Stromal cell of bone marrow (primary cell): ENCODE measurements at places on chromosomes 5 and 9.

GRCh38 chr5:167030500-167031120 is 1260.8 kb upstream of the WWC1 start:
- DNase-seq: no peak

GRCh38 chr5:7930011-7930410 is 61.1 kb downstream of the MTRR start:
- DNase-seq: no peak

DNA sequence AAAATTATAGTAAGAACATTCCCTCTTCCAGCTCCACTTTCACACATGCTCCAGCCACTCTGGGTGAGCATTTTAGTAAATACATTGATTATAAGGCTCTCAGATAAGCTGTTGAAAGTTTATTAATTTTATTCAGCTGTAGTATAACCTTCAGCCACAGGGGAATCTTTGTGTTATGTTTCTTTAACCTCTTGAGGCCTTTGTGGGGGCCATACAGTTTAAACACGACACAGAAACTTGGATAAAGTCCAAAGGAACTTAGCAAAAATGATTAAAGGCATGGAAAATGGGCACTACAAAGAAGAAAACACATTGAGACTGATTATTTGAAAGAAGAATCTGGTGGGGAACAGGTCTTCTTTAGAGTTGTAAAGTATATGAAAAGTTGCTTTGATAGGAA is 70.2 kb downstream of the AOPEP start:
- no peak for DNase-seq

DNA sequence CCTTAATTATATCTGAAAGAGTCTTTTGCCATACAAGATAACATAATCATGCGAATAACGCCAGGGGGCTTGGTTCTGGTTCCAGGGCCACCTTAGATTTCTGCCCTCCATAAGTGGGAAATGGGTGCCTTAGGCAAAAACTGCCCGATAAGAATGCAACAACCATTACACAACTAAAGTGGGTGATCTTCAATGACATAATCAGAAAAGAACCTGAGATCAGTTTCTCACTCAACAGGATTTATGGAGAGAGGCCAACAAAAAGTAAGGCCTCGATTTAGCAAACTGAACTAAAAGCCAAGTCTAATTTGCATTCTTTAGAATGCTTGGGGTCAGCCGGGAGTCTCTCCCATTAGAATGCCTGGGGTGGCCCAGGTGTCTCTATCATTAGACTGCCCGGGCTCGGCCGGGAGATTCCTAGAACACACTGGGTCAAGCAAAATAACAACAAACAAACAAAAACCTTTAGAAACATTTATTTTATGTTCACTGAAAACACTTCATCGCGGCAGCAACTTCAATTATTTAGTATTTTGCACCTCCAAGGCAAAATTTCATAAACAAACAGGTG is 194.8 kb downstream of the AUH start:
- no peak for DNase-seq

DNA sequence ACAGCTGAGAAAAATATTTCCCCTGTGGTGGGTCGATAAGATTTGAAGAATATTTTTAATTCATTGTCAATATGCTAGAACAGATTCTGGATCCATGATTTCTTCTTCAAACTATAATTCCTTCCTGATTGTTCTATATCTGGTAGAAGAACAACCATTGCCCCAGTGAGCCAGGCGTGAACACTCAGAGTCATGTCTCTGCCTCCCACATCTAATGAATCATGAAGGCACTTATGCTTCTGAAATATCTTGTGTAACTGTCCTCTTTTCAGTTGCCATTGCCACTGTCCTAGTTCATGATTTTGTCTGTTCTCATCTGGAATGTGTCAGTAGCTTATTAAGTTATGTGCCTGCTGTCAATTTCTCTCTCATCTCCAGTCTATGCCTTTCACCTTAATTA is 40.0 kb downstream of the GABRG2 start:
- no peak for DNase-seq

DNA sequence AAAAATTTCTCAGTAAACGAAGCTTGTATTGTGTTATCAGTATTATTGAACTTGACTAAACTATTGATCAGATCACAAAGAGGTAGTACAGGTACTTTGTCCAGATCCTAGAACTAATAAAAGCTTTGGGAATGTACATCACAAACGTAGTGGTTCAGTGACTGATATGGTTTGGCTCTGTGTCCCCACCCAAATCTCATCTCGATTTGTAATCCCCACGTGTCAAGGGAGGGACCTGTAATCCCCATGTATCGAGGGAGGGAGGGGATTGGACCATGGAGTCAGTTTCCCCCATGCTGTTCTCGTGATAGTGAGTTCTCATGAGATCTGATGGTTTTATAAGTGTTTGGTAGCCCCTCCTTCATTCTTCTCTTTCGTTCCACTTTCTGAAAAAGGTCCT is 100.9 kb downstream of the ARRDC3 start:
- DNase-seq: no peak

DNA sequence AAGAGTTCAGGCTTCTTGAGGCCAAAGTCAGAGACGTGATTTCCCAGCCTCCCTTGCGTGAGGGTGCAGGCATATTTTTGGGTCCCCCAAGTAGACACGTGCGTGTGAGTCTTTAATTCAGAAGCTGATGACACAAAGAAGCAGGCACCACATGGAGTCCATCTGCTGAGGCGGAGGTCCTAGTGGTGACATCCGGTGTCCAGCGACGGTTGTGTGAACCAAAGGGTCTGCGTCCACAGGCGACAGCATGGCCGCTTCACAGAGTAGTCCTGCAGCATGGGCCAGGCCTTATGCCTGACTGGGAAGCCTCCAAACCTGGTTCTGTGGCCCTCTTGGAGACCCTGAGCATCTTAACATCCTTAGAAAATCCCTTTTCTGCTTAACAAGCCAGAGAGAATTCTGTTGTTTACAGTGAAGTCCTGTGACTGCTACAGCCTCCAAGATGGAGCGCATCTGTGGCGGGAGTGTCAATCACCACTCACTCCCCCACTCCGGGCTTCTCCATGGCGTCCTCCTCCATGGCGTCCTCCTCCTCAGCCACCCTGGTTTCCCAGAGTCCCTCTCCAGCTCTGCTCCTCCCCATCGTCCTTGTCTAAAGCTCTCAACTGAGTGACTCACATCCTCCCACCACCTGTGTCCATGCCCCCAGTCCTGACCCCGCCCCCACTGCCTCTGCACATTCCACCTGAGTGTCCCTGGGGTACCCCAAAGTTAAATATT is 133.8 kb downstream of the PAX5 start:
- no peak for DNase-seq

DNA sequence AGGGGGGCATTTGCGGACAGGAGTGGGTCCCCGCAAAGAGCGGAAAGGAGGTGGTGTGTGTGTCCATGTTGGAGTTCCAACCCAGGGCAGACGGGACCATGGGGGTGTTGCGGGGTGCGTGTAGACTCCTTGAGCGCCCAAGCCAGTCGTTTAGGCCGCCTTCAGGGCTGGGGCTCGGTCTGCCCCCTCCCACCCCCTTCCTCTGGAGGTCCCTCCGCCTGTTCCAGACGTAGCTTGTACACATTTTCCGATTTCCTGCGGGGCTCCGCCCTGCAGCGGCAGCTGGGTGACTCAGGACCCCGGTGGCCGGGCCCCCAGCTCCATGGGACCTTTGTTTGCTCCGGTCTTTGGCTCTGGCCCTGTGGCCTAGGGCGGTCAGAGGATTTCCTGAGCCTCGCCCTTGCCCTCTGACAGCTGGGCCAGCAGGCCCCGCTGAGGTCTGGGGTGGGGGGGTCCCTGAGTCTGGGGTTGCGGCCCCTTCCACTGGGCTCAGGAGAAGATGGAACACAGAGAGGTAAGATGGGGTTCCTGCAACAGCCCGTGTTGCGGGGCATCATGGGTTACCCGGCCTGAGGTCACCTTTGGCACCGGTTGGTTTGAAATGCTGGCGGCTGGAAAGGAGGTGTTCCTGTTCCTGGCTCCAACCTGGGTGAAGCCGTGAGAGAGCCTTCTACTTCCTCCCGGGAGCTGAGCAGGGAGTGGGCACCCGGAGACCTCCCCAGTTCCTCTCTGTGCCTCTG is 1.5 kb downstream of the PKN3 start:
- no peak for DNase-seq

DNA sequence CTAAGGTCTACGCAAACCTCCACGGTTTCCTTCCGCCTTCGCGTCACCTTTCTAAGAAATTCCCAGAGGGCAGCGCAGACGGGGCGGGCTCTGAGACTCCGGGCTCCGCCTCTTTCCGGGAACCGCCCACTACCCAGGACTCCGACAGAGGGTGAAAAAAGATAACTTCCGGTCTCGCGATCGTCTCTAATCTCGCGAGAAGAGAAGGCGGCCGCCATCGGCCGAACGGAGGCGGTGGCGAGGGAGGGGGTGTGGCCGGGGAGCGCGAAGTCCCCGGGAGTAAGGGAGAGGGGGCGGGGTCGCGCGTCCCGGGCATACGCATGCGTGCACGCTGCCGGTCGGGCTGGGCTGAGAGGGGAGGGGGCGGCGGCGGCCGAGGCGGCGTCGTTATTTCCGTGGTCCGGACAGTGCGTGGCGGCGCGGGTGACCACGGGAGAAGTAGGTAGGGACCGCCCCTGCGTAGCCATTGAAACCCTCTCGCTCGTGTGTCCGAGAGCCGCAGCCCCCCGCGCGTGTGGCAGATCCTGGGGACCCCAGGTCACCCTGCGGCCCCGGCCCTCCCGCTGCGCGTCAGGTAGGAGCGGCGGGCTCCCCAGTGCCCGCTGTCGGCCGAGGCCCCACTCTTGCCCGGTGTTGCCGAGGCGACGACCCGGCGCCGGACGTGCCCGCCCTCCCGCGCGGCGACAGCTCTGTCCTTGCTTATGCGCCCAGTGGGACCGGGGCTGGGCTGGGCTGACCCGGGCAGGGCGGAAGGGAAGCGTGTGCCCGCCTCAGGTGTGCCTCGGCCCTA is at the start of gene NAA35:
Gene NAA35, plus strand, starts transcription at position 315 of the 790 bp plus-strand sequence. CDS start 1,014 bp downstream, outside the sequence.
- peak; percentile 95 for DNase-seq

DNA sequence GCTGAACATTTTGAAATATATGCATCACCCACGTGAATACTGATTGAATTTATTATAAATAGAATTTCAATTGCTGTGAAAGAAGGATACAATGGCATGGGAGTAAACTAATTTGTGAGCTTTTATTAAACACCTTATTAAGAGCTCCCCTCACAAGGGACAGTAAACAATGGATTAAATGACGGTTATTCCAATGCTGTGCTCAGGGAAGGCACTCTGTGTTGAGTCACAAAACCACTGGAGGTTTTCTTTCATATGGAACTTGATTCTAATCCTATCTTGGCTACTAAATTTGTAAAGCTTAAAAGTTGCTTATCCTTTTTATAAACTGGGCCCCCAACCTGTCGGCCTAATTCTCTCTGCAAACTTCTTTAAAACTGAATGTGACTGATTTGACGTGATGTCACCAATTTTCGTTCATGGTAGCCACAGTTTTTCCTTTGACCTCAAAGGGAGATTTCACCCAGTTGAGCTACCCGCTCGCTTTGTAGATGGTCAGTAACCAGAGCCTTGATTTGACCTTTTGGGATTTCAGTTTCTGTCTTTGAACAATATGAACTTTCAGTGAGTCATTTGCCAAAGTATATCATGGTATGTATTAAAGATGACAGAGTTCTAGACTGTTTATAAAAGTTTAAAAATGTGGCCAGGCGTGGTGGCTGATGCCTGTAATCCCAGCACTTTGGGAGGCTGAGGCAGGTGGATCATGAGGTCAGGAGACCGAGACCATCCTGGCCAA is 61.3 kb upstream of the PIK3R1 start:
- DNase-seq: no peak

GRCh38 chr9:68706363-68707201 is 1.5 kb downstream of the PIP5K1B start:
- DNase-seq: no peak

GRCh38 chr5:168374532-168374931 is 83.1 kb downstream of the WWC1 start:
- DNase-seq: no peak
